ENCODE measurements at places on chromosomes 5 and 9.

- DNase-seq = no peak
Measured at GRCh38 chr5:172364773-172365172, 81.2 kb upstream of the UBTD2 start.

- no peak for DNase-seq
Measured at GRCh38 chr5:124697933-124698591, 48.4 kb downstream of the ZNF608 start.

- DNase-seq = no peak
Measured at GRCh38 chr9:130745829-130746228, 52.2 kb downstream of the EXOSC2 start.

DNA sequence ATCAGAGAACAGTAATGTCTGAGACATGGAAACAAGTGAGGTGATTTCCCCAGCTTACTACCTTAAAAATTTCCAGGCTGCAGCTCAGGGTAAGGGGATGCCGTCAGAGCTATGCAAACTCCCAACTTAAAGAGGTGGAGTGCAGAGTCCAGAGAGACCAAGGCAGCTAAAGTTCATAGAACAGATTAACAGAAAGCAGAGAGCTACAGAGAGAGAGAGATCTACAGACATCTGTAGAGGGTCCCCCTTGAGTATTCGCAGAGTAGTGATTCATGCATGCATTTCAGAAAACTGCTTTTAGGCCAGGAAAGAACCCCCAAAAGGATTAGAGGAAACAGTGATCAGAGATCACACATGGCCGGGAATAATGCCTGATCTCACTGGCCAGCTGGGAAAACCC lies 306.2 kb upstream of the PUM3 start:
- no peak for DNase-seq

Measured in heart left ventricle (tissue), 16 donors.